Lower lobe of right lung (tissue), 2 donors: ENCODE measurements at places on chromosomes 2 and 18. TPM values are rescaled to one million over a fixed set of nuclear protein-coding genes. Genes with fewer than 3 reads are reported as not detected.

GPR45 gene
- total RNA-seq, result not detected

DTNA gene
- 21.0 TPM for total RNA-seq

SCN7A gene
- 69.0 TPM for total RNA-seq

NMUR1 gene
- 4.4 TPM for total RNA-seq

SPP2 gene
- total RNA-seq, result not detected

TDRD15 gene
- total RNA-seq, result not detected

EDAR gene
- 0.12 TPM for total RNA-seq

GYPC gene
- total RNA-seq, result 92.6 TPM

GKN2 gene
- total RNA-seq, result 53.3 TPM
